Osteocyte (in vitro differentiated cells): ENCODE measurements at places on chromosomes 5 and 9.

GRCh38 chr5:116881921-116882531 is 307.4 kb upstream of the SEMA6A start:
- no peak for DNase-seq

DNA sequence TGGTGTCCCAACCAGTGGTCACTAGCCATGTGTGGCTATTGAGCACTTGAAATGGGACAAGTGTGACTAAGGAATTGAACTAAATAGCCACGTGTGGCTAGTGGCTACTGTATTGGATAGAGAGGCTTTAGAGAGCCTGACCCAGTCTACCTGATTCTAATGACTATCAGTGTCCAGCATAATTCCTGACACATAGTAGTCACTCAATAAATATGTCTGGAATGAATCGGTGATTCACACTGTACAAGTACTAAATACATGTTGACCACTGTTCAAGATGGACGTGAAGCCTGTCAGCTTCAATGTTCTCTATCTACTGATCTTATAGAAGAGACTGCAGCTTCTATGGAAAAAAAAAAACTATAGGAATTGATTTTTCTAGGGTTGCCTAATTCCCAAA is 57.7 kb upstream of the MAST4 start:
- no peak for DNase-seq

GRCh38 chr9:82651474-82651873 is 411.5 kb downstream of the RASEF start:
- no peak for DNase-seq

- no peak for DNase-seq
Observed at GRCh38 chr9:8845808-8846207, 1046.2 kb upstream of the DMAC1 start.

DNA sequence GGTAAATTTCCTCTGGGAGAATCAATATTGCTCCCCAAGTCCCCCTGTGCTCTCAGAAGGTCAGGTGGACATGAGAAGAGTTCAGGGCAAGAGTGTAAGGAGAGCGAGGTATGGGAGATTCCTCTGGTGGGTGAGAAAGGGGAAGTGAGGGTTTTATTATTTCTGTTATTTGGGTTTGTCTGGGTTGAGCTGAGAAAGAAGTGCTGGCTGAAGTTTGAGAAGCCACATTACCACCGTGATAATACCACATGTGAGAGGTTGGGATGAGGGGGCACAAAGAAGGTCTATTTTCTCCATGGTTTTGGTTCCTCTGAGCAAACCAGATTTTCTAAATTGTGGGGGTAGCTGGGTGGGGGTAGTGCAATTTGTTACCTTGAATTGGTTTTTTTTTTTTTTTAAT is 350.4 kb downstream of the OSTF1 start:
- no peak for DNase-seq

- no peak for DNase-seq
Observed at GRCh38 chr9:121354141-121354540, 15.9 kb downstream of the STOM start.

GRCh38 chr5:64285188-64286130 is 119.8 kb downstream of the RNF180 start:
- no peak for DNase-seq

GRCh38 chr5:1413611-1414241 is 31.5 kb downstream of the SLC6A3 start:
- no peak for DNase-seq

DNA sequence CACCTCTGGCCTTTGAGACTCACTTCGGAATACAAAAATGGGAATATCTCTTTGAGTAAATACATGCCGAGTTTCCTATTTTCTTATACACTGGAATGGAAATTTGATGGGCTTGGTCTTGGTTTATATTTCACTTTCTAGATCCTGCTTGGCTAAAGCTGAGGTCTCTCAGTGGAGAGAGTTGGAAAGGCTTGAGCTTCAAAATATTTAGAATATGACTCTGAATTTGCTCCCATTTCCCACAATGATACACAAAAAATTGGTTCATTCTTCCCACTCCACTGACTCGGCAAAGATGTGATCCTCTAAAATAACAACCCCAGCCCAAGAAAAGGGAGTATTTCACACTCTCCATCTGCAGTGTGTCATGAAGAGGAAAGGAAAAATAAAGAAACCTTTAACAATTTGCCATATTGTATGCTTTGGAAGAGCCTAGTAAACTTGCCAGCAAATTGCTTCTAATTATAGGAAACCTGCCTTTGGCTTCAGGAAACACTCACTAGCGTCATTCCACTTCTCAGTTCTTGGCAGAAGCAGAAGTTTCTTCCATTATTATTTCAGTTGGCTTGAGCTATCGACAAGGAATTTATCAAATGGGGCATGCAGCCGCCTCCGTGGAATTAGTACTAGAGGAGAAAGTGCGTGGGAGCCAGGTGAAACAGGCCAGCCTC is 302.9 kb downstream of the NSG2 start:
- DNase-seq: no peak

- no peak for DNase-seq
Observed at GRCh38 chr9:21634951-21635350, 152.8 kb upstream of the IFNE start.

- DNase-seq: no peak
Observed at GRCh38 chr5:21573416-21574314, 1279.5 kb downstream of the CDH12 start.

GRCh38 chr9:97918611-97919010 is 3.7 kb downstream of the TRMO start:
- DNase-seq: no peak

DNA sequence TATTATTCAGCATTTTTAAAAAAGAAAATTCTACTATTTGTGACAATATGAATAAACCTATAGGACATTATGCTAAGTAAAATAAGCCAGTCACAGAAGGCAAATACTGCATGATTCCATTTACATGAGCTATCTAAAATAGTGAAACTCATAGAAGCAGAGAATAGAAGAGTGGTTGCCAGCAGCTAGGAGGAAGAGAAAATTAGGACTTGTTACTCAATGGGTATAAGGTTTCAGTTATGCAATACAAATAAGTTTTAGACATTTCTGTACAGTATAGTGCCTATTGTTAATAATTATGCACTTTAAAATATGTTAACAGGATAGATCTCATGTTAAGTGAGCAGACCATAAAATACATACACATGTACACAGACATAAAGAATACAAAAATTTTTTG is 73.8 kb upstream of the SPINK5 start:
- DNase-seq: no peak

DNA sequence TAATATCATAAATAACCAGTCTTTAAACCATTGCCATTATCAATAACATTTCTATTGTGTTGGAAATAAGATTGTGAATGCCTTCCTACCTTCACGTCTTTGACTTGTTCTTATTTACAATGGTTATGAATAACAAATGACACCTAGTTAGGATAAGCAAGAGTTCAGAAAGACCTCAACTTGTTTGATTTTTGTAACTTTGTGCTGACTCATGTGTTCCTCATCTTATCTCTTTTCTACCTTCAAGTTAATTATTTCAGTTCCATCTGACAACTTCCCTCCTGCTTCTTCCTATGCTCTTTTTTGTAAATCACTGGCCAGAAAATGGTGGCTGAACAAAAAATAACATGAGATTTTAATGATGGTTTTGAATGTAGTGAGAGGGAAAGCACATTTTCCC is 538.5 kb upstream of the TUSC1 start:
- no peak for DNase-seq

- DNase-seq: no peak
Observed at GRCh38 chr9:14361074-14361473, 47.1 kb upstream of the NFIB start.

DNA sequence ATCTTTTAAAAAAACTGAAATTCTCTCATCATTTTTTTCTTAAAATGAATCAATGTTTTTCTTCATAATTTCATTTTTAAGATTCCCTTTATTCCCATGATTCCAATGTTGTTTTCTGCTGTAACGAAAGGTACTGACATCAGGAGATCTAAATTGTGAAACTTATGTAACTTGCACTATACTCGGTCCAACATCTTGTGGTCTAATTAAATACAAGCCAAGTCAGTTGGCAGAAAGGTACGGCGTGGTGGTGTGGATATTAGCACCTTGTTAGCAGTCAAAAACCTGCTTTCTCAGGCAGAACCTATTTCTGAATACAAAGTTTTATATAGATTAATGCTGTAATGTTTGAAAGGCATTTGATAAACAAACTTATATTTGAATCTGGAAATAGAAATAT is 20.1 kb downstream of the RORB start:
- DNase-seq: no peak

DNA sequence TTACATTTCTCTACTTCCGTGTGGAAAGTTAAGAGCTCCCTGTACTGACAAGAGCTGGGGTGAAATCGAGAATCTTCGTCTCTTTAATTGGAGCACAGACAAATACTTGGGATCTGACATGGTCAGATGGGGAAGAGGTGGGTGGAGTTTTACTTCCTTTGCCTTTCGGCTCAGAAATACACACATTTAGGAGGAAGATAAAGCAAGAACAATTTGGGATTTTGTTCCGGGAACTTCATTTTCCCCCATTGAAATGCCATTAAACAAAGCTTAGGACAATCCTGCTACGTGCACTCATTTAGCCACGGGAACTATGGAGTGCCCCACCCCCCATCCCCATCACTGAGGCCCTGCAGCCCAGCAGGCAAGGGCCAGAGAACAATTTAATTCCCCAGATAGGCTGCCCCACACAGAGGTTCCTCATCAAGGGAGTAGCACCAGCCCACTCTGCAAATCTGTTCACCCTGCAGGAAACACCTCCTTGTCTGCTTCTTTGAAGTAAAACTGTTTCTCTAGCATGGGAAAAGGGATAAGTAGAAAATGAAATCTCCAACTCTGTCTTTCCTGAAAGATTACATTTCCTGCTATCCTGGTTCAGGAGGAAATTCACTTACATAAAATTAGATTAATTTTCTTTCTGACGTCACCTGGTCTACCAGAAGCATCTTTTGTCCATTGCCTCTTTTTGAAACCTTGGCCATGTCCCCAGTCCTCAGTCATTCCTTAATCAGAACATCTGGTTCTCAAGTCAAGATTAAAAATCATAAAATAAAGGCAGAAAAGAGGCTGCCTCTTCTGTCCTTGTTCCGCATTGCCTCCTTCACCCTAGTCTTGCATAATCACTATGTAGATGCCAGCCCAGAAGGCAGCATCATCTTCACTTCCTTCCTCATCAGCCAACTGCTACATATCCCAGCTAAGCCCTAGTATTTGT is 206.4 kb downstream of the ENC1 start:
- DNase-seq: no peak

DNA sequence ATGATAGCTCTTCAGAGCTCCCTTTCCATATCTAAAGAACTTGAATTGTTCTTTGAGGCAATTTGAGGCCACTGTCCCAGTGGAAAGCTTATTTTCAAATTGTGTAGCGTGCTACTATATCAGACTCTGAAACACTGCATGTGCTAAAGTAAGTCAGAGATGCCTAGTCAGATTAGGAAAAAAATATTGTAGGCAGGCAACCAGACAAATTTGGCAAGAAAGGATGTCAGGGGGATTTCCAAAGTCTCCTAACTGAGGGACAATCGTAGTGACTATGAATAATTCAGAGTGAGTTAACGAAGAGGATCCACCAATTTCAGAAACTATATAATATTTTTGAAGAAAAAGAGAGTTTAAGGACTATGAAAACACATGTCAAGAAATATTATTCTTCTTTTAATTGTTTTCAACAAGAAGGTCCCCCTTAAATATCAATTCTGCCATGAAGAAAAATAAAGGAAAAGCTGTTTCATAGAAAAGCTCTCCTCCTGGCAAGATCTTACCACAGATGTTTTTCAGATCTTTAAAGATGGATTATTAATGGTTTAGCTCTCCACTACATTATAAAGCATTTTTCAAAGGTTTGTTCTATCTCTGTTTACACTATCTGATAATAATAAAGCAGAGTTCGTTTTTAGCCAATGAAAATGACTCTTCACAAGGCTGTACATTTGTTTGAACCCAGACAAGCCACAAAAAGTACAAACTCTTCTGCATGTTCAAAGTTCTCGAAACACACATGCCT is 273.5 kb upstream of the PTGER4 start:
- DNase-seq: no peak

DNA sequence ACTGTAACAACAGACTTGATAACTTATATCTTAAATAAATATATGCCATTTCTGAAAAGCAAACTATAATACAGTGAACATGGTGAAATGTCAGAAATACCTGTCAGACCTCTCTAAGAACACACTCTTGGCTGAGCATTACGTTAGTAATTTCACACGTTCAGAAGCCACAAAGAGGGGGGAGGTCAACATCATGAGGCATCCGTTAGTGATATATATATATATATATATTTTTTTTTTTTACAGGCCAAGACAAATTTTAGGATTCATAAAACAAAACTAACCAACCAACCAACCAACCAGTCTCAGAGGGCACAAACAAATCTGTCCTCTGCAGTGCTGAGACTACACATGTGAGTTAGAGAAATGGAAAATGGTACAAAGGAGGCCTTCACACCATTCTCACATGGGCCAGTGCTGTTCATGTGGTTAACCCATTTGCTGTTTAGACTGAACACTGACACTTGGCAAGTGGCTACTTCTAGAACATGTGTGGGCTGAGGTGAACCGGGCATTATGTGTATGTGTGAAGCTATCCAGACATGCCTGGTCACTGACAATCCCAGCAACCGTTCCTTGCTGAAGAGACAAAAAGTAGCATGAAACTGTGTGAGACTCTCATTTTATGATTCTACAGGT is 54.5 kb downstream of the ELL2 start:
- no peak for DNase-seq

GRCh38 chr5:36703245-36703860 is 96.9 kb downstream of the SLC1A3 start:
- no peak for DNase-seq

DNA sequence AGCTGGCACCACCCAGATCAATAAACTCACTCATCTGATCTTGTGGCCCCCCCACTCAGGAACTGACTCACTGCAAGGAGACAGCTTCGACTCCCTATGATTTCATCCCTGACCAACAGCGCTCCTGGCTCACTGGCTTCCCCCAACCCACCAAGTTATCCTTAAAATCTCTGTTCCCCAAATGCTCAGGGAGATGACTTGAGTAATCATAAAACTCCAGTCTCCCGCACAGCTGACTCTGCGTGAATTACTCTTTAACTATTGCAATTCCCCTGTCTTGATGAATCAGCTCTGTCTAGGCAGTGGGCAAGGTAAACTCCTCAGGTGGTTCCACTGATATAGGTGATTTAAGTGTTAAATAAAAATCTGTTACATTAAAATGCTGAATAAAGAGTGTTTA is 1.9 kb upstream of the TRIM32 start:
- no peak for DNase-seq

DNA sequence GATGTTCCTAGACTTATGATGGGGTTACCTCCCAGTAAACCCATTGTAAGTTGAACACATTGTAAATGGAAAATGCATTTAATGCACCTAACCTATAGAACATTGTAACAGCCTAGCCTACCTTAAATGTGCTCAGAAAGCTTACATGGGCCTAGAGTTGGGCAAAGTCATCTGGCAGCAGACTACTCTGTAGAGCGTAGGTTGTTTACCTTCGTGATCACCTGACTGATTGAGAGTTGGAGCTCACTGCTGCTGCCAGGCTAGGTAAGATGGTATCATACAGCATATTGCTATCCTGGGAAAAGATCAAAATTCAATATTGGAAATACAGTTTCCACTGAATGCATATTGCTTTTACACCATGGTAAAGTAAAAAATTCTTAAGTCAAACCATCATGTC is 95.4 kb downstream of the HTR4 start:
- no peak for DNase-seq
